ENCODE measurements at places on chromosomes 3 and 15.

- peak; percentile 69 for DNase-seq
Measured at GRCh38 chr15:74200412-74200815, 2.2 kb downstream of the STRA6 start.

- DNase-seq, result no peak
Measured at GRCh38 chr15:77738038-77738370, 105.3 kb upstream of the LINGO1 start.

DNA sequence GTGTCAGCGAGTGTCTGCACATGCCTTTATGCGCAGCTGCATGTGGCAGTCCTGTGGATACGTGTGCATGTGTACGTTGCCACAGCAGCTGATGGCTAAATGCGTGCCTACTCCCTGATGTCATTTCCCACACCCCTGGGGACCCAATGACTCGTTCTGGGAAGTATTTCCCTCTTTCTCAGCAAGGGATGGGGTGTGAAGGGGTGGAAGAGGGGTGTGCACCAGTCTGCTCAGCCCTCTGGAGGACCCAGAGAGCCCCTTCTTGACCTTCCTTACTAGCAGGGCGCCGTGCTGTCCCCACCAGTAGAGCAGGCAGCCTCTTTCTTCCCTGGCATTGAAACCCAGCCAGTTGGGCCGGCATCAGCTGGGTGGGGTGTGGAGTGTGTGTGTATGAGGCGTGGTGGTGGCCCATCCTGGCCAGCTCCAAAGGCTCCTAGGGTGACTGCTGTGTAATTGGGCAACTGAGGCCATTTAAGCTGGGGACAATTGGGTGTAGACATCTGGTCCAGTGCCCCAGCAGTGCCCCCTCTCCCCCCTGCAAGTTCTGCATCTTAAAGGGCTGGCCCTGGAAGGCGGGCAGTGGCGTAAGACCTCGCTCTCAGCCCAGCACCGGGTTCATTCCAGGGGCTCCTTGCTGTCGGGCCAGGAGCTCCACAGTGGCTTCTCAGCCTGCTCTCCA, 19.2 kb downstream of the SNX33 start:
- no peak for DNase-seq

GRCh38 chr15:73930371-73930770, 4.1 kb downstream of the LOXL1 start:
- no peak for DNase-seq

DNA sequence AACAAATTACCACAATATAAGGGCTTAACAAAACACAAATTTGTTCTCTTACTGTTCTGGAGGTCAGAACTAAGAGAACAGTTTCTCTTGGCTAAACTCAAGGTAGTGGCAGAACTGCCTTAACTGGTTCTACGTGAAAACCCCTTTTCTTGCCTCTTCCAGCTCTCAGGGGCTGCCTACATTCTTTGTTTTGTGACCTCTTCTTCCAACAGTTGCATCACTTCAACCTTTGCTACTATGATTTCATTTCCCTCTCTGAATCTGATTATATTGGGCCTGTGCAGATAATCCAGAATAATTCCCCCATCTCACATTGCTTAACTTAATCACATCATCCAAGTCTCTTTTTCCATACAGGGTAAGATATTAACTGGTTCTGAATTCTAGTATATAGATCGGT, 624.6 kb downstream of the ZPLD1 start:
- DNase-seq, result no peak

DNA sequence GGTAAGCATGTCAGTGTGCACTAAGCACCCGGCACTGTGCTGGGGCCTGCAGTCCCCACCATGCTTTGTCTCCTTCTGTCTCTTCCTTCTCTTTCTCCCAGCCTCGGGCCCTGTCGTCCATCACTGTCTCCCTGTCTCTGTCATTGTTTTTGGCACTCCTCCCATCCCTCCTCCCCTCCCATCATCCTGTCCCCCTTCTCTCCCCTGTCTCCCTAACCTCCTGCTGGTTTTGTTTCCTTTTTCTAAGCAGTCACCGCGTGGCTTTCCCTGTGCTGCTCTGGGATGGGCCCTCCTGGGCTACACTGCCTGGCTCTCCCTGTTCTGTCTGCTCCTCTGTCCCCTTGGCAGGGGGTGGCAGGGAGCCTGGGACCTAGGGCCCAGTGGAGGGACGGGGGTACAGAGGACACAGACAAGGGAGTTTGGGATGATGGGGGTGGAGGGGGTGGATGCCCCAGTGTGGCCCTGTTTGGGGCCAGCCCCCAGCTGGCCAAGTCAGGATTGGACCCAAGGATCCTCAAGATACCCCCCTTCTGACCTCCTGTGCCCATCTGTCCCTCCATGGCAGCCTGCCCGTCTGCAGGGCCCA, 5.7 kb downstream of the CHST13 start:
- no peak for DNase-seq
